ENCODE measurements at places on chromosomes 4 and X.

- no peak for DNase-seq
Observed at GRCh38 chr4:167842487-167842886, 249.8 kb upstream of the ANXA10 start.

DNA sequence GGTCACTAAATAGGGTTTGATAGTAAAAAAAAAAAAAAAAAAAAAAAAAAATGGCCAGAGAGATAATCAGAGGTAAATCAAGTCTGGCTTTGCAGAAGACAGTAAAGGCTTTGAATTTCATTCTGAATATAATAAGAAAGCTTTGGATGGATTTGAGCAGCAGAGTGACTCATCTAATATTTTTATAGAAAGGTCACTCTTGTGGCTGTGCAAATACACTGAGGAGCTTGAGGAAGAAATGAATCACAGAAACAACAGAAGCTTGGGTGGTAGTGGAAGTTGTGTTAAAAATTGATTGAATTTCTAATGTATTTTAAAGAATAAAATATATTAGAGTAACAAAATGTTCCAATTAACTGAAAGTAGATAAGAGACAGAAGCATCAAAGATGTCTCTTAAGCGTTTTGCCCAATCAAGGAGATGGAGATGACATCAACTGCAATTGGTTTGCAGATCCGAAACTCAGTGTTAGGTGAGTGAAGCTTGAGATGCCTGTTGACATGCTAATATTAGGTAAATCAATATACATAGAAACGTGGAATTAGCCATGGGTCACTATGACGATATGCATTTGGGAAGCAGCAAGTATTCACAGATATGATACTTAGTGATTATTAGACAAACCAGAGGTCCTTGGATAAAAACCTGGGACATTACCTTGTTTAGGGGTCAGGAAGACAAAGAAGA is 280.5 kb downstream of the GPM6A start:
- DNase-seq: no peak

DNA sequence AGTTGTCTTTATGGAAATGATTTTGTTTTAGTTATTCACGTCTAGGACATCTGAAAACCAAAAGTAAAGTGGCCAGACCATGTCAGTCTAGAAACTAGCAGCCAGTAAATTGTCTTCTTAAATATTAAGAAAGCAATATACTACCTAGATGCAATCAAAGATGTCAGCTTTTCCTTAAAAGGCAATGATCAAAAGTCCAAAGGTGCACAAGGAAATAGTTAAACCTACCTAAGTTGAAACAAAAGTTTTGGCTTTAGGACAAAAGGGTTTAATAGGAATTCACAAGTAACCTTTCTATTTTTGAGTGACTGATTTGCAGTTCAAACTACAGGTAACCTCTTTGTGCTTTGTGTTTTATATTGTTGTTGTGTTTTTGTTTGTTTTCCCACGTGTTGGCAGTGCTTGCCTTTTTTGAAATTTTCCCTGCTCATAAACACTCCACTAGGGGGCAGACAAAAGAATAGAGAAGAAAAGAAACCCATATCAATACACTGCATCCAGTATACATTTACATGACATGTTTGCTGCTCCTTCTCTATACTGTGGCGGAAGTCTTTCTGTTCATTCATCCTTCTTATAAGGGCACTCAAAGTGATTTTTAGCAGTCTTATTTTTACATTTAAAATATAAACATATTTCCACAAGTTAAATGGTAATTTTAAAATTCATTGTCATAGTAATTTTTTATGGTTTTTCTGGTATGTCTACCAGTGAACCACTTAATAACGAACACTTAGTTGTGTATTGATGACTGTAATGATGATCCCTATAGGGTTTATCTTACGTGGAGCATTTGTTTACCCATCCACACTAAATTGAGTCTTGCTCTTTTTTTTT is 62.7 kb downstream of the GAB1 start:
- DNase-seq: no peak

- no peak for DNase-seq
Observed at GRCh38 chr4:21893136-21893535, 55.4 kb downstream of the KCNIP4 start.

DNA sequence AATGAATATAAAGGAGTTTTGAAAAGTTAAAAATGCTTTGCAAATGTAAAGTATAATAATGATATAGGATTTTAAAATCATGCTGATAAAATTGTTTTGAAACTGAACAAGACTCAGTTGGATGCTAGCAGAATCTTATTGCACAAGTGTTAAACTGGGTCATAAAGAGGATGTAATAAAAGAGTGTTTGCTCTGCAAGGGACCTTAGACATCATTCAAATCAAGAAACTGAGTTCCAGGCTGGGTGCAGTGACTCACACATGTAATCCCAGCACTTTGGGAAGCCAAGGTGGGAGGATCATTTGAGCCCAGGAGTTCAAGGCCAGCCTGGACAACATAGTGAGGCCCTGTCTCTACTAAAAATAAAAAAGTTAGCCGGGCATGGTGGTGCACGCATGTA is 27.5 kb upstream of the DUSP21 start:
- no peak for DNase-seq

- no peak for DNase-seq
Observed at GRCh38 chrX:56994375-56995270, 718 bp downstream of the SPIN3 start.

DNA sequence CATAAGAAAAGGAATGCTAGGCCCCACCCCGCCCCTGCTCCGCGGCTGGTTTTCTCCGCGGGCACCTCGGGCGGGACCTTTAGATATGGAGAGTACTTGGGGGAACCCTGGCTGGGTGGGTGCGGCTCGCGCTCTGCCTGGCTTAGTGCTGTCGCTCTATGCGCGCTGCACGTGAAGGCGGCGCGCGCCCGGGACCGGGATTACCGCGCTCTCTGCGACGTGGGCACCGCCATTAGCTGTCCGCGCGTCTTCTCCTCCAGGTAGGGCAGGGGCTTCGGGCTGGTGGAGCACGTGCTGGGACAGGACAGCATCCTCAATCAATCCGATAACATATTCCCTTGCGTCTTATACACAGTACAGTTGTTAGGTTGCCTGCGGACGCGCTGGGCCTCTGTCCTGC is 56.0 kb downstream of the MAGEB10 start:
- no peak for DNase-seq

GRCh38 chr4:154164931-154165839 is 326.4 kb downstream of the DCHS2 start:
- no peak for DNase-seq

DNA sequence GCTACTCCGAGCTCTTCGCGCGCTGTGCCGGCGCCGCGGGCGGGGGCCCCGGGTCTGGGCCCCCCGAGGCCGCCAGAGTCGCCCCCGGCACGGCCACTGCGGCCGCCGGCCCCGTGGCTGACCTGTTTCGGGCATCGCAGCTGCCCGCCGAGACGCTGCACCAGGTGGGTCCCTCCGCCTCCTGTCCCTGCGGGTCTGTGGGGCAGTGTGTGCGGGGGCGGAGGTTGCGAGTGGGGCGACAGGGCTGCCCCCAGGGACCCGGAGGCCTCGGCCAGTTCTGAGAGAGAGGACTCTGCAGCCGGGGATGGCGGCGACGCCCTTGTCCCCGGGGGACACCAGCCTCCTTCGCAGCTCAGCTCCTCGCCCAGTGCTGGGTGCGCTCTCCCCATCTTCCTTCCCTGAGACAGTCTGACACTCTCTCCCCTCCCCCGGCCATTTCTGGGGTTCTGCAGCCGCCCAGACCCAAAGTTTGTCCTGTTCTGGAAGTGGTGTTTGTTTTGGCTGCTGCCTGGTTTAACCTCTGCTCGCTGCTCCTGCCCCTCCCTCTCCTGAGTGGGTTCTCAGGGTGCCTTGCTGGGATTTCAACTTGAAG is 609 bp downstream of the REPS2 start:
- DNase-seq: no peak

- no peak for DNase-seq
Observed at GRCh38 chr4:152462047-152462446, 73.8 kb downstream of the FBXW7 start.

DNA sequence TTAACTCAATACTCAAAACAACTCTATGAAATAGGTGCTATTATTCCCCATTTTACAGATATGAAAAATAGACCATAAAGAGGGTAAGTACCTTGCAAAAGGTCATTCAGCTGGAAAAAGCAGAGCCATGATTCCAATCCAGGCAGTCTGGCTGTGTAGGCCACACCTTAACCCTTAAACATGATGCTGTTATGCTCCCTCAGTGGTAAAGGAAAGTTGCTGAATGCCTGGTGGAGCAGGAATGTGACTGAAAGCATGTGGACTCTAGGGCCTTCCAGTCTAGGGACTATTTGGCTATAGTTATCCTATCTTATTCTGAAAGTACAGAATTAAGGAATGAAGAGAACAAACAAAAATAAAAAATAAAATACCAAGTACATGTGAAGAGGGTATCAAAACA is 19.6 kb downstream of the RP2 start:
- DNase-seq: no peak

GRCh38 chrX:150507251-150507856 is 61.1 kb upstream of the MTM1 start:
- DNase-seq: no peak

- no peak for DNase-seq
Observed at GRCh38 chr4:132123870-132124623, 1025.0 kb upstream of the PCDH10 start.

GRCh38 chr4:135538698-135539097 is 1337.1 kb upstream of the PABPC4L start:
- DNase-seq: no peak

- no peak for DNase-seq
Observed at GRCh38 chrX:55030271-55031205, at the start of gene ALAS2. Gene ALAS2, minus strand, starts transcription at chrX:55030977. Its CDS starts 4,977 bp downstream, at chrX:55026000.

DNA sequence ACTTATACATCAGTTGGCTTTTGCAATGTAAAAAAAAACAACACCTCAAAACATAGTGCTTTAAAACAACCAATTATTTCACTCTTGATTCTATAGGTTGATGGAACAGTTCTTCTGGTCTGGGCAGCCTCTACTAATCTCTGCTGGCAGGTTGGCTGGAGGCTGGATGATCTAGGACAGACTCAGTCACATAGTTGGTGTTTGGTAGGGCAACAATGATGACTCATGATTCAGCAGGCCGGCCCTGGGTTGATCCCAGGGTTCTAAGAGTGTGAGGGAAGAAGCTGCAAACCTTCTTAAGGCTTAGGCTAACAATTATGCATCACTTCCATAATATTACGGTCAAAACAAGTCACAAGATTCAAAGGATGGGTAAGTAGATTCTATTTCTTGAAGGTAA is 558.2 kb downstream of the ZNF674 start:
- DNase-seq: no peak

- DNase-seq: no peak
Observed at GRCh38 chr4:52873191-52873590, 11.1 kb downstream of the RASL11B start.

- no peak for DNase-seq
Observed at GRCh38 chrX:13695601-13696115, 6.7 kb downstream of the RAB9A start.

DNA sequence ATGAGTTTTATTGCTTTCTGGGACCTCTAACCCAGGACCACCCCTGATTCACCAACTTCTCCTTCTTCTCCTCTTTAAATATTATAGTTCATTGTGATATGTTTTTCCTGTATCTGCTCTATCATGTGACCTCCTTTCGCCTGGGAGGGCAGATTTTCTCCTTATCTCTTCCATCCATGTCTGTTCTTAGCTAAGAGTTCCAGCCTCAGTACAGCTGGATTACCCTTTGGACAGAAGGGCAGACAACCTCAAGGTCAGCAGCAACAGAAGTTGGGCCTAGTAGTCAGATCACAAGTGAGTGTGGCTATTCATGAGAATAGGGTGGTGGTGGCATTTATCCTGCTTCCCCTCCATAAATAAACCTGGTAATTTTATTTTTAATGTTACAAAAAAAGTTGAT is 5.7 kb upstream of the XK start:
- no peak for DNase-seq

DNA sequence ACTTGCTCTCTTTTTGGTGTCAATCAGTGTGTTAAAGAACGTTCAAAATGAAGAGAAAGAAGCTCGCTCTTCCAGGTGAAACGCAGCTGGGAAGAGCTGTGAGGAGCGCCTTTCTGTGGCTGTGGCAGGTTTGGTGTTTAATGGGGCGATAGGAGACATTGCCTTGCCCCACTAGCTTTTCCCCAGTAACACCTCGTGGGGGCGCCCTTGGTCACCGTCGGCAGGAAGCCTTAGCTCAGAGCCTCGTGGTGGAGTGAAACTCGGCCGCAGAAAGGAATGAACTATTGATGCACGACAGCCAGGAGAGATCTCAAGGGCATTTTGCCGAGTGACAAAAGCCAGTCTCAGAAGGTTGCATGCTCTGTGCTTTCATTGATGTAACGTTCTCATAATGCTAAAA is 65.1 kb downstream of the GPR143 start:
- DNase-seq: no peak

DNA sequence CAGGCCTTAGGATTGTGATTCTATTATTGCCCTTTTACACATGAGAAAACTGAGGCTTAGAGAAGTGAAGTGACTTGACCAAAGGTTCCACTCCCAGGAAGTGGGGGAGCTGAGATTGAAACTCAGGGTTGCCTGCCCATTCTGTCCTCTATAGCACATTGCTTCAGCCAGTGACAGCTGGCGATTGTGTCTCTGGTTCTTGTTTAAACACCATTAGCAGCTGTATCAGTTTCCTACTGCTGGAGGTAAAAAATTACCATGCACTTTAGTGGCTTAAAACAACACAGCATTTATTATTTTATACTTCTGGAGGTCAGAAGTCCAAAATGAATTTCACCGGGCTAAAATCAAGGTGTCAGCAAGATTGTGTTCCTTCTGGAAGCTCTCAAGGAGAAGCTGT is 205.8 kb upstream of the MAMLD1 start:
- no peak for DNase-seq
